Keratinocyte (primary cell): ENCODE measurements at places on chromosomes 2 and 18. TPM values are rescaled to one million over a fixed set of nuclear protein-coding genes. Genes with fewer than 3 reads are reported as not detected.

DNA sequence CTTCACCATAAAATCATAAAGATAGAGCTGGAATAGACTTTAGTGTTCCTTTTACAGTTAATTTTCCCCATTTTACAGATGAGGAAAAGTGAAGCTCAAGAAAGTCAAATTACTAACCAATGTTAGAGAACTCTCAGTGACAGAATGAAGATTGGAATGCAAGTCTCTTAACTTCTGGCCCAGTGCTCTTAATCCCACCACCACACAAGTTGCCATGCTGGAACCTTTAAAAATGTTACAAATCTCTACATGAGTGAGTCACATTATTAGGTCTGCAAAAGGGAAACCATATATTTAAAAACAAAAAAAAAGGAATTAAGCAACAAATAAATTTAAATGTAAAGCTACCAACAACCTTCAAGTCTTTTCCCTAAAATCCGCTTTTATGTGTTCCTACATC lies 3.5 kb downstream of the NCKAP1 start:
- no peak for DNase-seq

DNA sequence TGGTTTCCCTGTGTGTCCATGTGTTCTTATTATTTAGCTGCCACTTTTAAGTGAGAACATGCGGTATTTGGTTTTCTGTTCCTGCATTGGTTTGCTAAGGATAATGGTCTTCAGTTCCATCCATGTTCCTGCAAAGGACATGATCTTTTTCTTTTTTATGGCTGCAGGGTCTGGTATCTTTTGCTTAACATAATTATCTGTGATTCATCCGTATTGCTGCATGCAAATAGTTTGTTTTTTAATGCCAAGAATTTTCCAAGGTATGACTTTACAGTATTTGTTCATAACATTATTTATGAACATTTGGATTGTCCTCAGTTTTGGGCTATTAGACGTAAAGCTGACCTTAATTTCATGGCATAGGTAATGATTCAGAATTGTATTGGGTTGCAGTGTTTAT lies 17.8 kb downstream of the GIGYF2 start:
- DNase-seq: no peak

- no peak for DNase-seq
These were observed 21.0 kb downstream of the SLC20A1 start for GRCh38 chr2:112666761-112667122.

GRCh38 chr18:69495338-69495737 lies 94.7 kb downstream of the DOK6 start:
- no peak for DNase-seq

Gene GAL3ST2
- polyA plus RNA-seq: 0.05 TPM in 1 of 3 replicates, not detected in the others
